ELF-1 (cell line): ENCODE measurements at places on chromosomes 5 and 9.
A peak's percentile ranks its signal among the peaks of the same experiment; 100 is the strongest.

- DNase-seq: peak; percentile 65
These were observed 49.9 kb upstream of the SSBP2 start for GRCh38 chr5:81800797-81801196.

DNA sequence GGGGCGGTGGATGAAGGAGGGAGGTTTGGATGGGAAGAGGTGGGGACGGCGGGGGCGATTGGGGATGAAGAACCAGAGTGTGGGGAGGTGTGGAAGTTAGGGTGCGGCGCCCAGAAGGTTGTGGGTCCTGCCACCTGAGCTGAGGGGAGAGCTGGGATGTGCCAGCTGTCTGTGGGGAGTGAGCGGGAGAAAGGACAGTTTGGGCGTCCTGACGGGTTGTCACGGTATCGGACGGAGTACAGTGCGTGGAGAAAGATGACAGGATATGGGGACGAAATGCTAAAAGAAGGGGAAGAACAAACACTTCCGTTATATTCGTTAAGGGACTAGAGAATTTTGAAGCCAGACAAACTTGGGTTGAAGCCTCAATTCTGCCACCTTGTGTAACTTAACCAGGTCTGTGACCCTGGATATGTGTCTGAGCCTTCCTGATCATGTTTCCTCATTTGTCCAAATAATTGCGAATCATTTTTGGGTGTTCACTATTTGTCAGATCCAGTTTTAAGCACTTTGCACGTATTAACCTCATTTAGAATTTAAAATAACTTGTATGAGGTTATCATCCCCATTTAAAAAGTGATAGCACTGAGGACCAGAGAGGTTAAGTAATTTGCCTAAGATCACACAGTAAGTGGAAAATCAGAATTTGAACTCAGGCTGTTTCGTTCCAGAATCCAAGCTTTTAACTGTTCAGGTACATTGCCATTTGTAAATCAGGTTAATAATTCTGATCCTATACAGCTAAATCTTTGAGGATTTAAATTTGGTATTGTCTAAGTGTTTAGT lies 689 bp downstream of the CNTRL start:
- DNase-seq: no peak

- DNase-seq: no peak
These were observed 11.2 kb upstream of the MARCHF3 start for GRCh38 chr5:127041571-127041970.

GRCh38 chr5:39370555-39371366 lies 6.5 kb upstream of the C9 start:
- no peak for DNase-seq

DNA sequence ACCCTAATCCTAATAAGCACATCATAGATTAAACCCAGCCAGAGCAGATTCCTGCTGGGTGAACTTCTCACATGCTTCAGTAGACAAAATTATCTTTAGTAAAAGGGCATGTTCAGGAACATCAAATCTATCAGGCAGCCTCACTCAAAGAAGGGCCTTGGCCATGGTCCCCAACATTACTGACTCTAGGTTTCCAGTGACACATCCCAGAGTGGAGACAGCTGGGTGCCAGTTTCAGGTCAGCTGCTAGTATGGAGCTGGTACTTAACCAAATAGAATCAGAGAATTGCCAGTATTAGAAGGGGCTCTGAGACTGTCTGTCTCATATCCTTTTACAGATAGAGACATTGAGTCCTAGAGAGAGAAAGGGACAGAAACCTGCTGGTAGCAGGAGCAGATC lies 44.1 kb upstream of the GALNT10 start:
- DNase-seq: no peak

- no peak for DNase-seq
These were observed 13.3 kb downstream of the RBM18 start for GRCh38 chr9:122251351-122251750.
